ENCODE measurements at places on chromosomes 7 and 10.

GRCh38 chr10:77603534-77603927 is 34.1 kb downstream of the KCNMA1 start:
- DNase-seq = peak; percentile 26

- no peak for DNase-seq
Measured at GRCh38 chr10:133079836-133080682, 7.7 kb upstream of the ADGRA1 start.

GRCh38 chr7:78383096-78383880 is 584.7 kb downstream of the PHTF2 start:
- DNase-seq = no peak

DNA sequence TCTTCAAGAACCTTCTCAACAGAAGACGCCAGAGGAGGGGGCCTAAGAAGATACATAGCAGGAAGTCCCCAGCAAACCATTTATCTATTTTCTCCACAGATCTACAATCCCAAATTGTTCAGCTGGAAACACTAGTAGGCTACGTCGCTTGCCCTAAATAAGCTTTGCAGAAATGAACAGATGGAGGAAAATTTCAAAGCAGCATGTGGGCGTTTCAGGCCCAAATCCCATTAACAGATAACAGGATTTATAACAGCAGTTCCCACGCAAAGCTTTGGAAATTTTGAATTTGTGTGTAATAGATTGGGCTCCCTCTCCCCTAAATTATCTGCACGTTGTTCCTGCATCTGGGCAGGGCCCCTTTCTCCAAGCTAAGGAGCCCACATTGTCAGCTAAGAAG is 60.6 kb upstream of the FRMD4A start:
- no peak for DNase-seq

DNA sequence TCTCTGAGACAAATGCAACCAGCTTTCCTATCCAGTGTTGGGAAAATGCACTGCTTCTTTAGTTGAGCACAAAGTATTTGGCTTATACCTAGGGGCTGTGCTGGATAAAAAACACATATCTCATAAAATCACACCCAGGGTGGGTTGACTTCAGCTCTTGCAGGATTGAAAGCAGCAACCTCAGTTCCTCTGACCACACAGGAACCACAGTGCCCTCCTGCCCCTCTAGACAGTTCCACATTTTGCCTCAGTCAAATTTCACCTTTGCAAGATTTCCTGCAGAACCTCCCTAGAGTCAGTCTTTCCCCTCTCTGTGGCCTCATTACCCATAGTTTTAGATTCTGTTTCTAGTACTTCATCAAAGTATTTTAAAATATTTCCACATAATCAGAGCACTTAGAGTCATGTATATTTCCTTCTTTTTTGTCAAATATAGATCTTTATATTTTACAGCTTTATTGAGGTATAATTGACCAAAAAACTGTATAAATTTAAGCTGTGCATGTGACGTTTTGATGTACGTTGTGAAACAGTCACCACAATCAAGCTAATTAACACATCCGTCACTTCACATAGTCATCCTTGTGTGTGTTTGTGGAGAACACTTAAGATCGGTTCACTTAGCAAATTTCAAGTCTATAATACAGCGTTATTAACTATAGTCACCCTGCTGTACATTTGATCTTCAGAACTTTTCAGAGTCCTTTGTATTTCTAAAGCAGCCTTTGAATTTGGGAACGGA is 37.0 kb upstream of the EGR2 start:
- DNase-seq = no peak

- no peak for DNase-seq
Measured at GRCh38 chr7:150393325-150393724, 14.2 kb downstream of the ZNF775 start.

GRCh38 chr10:58063861-58064480 is 203.7 kb downstream of the IPMK start:
- no peak for DNase-seq

GRCh38 chr10:114492351-114493037 is 88.2 kb upstream of the AFAP1L2 start:
- peak; percentile 9 for DNase-seq

DNA sequence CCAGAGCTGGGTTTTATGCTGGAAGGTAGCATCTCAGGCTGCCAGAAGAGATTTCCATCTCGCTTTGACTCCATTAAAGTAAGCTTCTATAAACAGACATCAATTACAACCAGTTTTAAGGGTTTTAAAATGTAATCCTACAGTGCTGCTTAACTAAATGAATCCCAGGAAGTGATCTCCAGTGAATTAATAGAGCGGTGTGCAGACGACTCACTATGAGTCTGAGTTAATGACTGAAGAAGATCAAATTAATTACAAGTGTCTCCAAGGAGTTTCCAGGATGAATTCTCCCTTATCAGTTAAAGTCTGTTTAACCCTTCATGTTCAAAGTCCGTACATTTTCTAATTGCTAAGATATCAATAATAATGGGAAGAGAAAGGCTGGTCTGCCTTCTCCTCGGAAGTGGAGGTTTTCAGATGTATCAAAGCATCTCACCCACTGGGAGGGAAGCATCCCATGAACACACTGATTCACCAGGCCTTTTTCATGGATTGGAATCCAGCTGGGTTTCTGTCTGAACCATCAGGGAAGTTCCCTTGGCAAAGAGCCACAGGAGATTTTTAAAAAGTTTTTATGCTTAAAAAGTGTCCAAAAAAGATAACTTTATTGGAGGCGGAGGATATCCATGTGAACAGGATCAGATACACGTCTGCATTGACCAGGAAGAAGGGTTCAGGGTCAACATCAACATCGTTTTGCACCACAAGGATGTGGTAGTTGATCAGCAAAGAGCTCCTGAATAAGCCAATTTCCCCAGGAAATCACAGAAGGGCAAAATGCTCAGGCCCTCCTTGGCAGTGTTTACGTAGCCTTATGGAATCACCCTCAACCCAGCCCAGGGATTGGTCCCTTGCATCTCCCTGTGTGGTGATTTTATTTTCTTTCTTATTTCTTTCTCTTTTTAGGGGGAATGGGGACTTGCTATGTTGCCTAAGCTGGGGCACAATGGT is 288.2 kb downstream of the POU6F2 start:
- DNase-seq = no peak

- DNase-seq = no peak
Measured at GRCh38 chr10:97434557-97434956, 8.6 kb downstream of the PGAM1 start.

DNA sequence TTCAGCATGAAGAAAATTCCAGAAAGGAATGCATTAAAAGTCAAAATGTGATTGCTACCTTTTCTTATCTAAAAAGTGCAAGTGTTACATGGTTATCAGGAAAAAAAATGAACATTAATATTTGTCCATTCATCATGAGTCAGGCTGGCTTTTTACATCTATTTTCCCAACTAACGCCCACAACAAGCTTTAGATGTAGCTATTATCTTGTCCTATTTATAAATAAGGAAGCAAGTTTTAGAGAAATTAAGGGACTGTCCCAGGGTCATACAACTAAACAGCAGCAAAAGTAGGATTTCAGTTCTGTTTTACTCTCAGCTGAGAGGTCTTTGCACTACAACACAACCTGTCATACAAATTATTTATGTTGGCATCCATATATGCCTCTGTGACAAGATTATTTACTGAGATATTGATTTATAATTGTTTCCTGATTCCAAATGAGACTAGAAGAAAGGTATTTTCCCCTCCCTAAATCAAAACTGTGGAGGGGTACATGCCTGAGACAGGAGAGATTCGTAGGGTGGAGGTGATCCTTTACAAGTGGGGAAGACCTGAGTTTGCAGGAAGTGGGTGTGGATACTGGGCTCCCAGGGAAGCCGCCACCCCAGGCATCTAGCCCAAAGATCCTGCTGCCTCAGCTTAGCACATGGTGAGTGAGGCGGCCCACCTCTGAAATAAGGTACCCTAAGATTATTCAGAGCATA is 57.2 kb upstream of the ARID5B start:
- DNase-seq = peak; percentile 28

- DNase-seq = no peak
Measured at GRCh38 chr7:135454060-135454459, 55.8 kb downstream of the CNOT4 start.

DNA sequence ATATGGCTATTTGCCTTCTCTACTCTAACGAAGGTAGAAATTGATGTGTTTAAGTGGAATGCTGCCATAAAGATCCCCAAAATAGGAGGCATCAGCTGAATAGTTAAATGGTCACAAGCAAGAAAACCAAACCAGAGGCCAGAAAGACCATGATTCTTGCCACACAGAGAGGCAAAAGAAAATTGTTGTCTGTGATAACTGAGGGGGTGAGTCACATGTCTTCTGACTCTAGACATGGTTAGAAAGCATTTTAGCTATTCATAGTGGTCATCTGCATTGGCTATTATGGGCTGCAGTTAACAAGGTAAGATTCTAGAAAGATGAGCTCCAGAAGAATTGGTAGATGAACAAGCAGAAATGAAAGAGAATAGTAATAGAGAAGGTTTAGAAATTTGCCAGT is 361.4 kb upstream of the NPSR1 start:
- DNase-seq = peak; percentile 58

DNA sequence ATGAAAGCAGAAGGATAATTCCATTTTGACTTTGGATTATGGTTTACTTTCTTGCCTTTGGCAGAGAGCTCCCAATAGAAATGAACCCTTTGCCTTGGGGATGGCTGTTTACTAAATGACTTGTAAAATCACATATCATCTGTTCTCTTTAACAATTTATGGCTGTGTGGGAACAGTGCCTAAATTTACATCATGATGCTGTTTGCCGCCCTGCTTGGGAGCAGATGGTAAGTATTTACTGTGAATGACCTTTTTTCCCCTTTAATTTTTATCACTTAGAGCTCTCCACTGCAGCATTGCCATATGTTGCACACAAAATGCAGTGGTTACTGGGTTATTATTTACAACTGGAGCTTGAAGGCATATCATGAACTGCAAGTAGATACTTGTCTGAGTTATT is 13.4 kb downstream of the HEPACAM2 start:
- no peak for DNase-seq

DNA sequence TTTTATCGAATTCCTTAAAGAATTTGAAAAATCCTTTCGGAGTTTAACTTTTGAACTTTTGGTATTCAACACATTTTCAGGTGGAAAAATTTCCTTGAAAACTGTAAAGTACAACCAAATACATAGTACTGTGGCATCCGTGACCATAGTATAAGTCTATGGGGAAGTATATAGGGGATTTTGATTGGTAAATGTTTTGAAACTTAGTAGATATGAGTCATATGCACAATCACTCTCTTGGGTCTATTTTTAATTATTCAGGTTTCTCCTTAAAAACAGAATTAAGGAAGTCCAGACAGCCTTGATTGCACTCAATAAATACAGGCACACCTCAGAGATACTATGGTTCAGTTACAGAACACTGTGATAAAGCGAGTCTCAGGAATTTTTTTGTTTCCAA is 64.2 kb downstream of the AVL9 start:
- no peak for DNase-seq

GRCh38 chr7:78017591-78018100 is 219.1 kb downstream of the PHTF2 start:
- DNase-seq = no peak

DNA sequence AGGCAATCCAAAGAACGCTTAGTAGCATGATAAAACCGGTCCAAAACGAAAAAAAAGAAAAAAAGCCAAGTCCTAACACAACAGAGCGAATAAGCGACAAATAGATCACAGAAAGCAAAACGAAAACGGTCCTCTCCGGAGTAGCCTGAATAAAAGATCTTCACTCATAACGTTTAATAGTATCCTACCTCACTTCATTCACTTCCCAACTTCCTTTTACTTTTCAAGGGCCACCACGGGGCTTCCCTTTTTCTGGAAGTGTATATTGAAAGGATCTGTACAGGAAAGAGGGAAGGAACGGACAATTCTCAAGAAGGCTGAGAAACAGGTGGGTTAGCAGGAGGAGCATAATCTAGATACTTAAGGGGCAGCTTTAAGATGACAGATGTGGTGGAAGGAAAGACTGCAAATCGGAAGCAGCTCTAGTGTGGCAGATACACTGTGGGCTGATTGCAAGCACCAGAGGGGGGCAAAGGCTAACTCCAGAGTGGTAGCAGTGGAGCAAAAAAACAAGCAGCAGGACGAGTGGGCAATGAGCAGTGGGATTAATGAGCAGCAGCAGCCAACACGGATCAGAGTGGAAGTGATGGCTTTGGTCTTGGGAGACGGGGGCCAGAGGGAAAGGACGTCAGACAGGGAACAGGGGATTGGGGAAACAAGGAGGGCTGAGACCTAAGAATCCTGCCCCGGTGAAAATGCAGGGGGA is 866 bp downstream of the CNOT4 start:
- DNase-seq = no peak

- no peak for DNase-seq
Measured at GRCh38 chr10:133173860-133174640, 14.0 kb downstream of the KNDC1 start.

DNA sequence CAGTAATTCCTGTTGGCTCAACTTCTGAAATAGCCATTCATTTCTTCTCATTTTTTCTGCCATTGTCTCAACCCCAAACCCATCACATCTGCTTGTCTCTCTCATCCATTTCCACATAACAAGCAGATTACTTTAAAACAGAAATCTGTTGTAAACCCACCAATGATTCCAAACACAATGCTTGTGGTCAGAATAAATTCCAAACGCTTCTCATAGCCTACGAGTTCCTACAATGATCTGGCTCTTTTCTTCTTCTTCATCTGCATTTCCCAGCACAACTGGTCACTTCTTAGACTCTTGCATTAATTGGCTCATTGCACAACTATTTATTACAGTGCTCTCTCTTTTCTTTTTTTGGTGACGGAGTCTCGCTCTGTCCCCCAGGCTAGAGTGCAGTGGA is 364.1 kb downstream of the GATA3 start:
- no peak for DNase-seq

DNA sequence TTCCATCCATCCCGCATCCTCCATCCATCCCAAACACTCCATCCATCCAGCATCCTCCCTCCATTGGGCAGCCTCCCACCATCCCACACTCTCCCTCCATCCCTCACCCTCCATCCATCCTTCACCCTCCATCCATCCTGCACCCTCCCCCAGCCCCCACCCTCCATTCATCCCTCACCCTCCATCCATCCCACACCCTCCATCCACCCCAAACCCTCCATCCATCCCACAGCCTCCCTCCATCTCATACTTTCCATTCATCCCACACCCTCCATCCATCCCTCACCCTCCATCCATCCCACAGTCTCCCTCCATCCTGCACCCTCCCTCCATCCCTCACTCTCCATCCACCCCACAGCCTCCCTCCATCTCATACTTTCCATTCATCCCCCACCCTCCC is 60.4 kb downstream of the FOXI2 start:
- DNase-seq = no peak

DNA sequence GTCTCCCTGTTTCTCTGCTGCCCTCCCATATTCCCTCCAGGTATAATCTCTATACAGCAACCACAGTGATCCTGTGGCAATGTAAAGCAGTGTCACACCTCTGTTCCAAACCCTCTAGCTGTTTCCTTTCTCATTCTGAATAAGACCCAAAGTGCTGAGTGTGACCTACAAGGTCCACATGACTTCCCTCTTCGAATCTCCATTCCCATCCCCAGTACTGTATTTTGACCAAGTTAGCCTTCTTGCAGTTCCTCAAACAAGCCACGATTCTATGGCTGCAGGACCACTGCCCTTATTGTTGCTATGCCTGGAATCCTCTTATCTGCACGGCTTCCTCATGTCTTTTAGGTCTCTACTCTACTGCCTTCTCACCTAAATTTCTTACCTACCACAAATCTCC is 291.9 kb downstream of the DOCK4 start:
- DNase-seq = no peak

GRCh38 chr10:94122211-94122610 is 128.5 kb downstream of the PLCE1 start:
- DNase-seq = no peak

All from NCI-H226 (cell line).